ENCODE measurements at places on chromosomes 16 and 17.

GRCh38 chr16:81116285-81116684 is 20.1 kb upstream of the GCSH start:
- no peak for DNase-seq

DNA sequence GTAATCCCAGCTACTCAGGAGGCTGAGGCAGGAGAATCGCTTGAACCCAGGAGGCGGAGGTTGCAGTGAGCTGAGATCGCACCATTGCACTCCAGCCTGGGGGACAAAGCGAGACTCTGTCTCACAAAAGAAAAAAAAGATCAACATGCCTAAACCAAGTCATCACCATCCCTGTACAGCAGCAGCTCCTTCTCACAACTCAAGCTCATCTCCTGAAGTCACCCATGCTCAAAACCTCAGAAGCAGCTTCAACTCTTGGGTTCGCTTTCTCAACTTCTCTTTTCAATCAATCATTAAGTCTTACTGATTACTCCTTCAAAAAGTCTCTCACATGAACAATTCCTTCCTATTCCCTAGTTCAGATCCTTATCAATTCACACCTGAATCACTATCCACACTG is 31.3 kb downstream of the PHLPP2 start:
- no peak for DNase-seq

- no peak for DNase-seq
These were observed at the start of gene NOXO1 for GRCh38 chr16:1981398-1981836. Gene NOXO1, minus strand, starts transcription at chr16:1981469. Its CDS starts 290 bp downstream, at chr16:1981179.

GRCh38 chr16:67987460-67988160 is 7.3 kb upstream of the DPEP3 start:
- DNase-seq, result no peak

DNA sequence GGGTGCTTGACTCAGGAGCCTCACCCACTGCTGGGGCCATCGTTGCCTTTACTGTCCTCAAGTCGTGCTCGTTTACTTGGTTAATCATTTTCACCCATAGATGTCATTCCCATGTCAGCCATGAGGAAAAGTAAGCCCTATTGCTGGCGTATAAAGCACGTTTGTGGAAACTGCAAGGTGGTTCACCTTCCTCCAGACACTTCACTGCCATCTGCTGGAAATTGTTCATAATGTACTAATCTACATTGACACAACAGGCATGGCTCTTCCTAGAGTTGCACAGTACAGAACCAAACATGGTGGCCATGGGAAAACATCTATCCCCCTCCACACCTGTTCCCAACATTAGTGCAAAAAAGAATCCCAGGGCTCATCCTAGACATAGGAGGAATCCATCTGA is 116.6 kb downstream of the ZNF18 start:
- DNase-seq, result no peak

- DNase-seq, result no peak
These were observed 1.4 kb downstream of the HES7 start for GRCh38 chr17:8122422-8122923.

Measured in bone marrow (tissue), 2 donors.